ENCODE measurements at places on chromosomes 2 and 18.
A peak's percentile ranks its signal among the peaks of the same experiment; 100 is the strongest.

- H3K4me3 ChIP-seq = no peak overlapping the region
- peaks cover 7% of the 10 kb centered on the region for H3K36me3 ChIP-seq
- peaks cover 22% of the 10 kb centered on the region for H3K4me1 ChIP-seq
- DNase-seq = no peak
Observed at GRCh38 chr18:26458526-26459232, 89.7 kb downstream of the KCTD1 start.

- no peaks in the 10 kb centered on the region for H3K36me3 ChIP-seq
- DNase-seq = no peak
- H3K27me3 ChIP-seq = peaks cover 10% of the 10 kb centered on the region
- H3K27ac ChIP-seq = no peak overlapping the region
Observed at GRCh38 chr18:52337276-52337675, 2.7 kb upstream of the DCC start.

DNA sequence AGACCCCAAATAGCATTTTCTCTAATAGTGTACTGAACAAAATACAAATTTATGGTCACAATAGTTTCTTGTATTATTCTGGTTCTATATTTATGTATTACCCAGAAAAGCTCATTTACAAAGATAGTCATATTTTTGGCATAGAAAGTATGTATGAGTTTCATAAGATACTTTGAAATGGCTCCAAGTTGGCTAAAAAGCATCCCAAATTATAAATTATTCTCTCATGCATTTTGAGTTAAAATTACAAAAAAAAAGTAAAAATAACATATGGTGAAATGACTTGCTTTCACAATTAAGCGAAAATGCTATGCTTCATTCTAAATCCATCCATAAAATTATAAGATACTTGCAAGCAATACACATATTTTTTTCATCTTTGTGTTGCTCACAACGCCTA is 530.7 kb downstream of the ZNF804A start:
- H3K4me3 ChIP-seq = no peak overlapping the region
- peaks cover 6% of the 10 kb centered on the region for H3K4me1 ChIP-seq
- no peaks in the 10 kb centered on the region for H3K36me3 ChIP-seq
- no peak for DNase-seq
- H3K27me3 ChIP-seq = peaks cover 3% of the 10 kb centered on the region

DNA sequence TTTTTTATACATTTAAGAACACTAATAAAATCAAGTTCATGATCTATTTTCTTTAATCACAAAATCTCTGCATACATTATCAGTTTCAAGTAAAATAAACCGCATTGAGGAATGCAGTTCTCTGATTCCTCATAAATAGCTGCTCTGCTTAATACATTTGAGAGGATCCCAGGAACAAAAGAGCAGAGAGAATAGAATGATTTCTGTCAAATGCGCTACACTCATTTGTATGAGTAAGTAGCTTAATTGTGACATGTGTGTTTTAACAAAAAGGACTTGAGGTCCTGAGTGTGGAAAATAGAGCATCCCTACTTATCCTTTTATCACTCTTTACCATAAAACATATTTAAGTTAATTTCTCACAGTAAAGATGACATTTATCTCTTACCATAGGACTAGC is 134.0 kb downstream of the PID1 start:
- DNase-seq = no peak
- H3K4me1 ChIP-seq = no peaks in the 10 kb centered on the region
- no peaks in the 10 kb centered on the region for H3K36me3 ChIP-seq
- no peak overlapping the region for H3K27ac ChIP-seq
- H3K4me3 ChIP-seq = no peak overlapping the region
- no peaks in the 10 kb centered on the region for H3K27me3 ChIP-seq

DNA sequence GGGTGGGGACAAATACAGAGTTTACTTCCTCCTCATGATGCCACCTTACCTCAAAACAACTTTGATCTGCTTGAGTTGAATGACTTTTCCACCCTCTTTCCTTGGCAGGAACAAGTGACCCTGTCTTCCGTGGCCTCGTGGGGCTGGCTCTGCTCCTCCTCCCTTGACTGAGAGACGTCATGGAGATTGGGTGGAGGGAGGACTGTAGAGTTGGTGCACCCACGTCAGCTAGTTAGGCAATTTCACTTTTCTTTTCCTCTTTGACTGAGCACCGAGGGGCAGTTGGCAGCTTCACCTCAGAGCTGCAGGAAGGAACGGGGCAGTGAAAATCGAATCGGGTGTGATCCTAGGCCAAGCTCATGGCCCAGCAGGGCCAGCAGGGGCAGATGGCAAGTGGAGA is at the start of gene SP140:
TSS of gene SP140 (plus strand) at position 251 of the 400 bp plus-strand sequence. CDS start at position 360, 109 bp downstream.
- DNase-seq = no peak
- no peaks in the 10 kb centered on the region for H3K27me3 ChIP-seq
- no peak within 1 kb of the TSS for H3K4me3 ChIP-seq
- H3K4me1 ChIP-seq = peaks cover 6% of the 10 kb centered on the region
- H3K27ac ChIP-seq = no peak within 1 kb of the TSS

GRCh38 chr2:17538844-17539554 is 1.5 kb upstream of the VSNL1 start:
- peak; percentile 85 for DNase-seq
- H3K27me3 ChIP-seq = peaks cover 5% of the 10 kb centered on the region
- peak overlapping the region; percentile 95 for H3K4me3 ChIP-seq
- H3K36me3 ChIP-seq = no peaks in the 10 kb centered on the region

- H3K36me3 ChIP-seq = no peaks in the 10 kb centered on the region
- H3K4me3 ChIP-seq = no peak overlapping the region
- no peak for DNase-seq
- H3K27ac ChIP-seq = no peak overlapping the region
- no peaks in the 10 kb centered on the region for H3K4me1 ChIP-seq
- H3K27me3 ChIP-seq = peaks cover 3% of the 10 kb centered on the region
Observed at GRCh38 chr2:233342301-233342700, 12.0 kb upstream of the DGKD start.

DNA sequence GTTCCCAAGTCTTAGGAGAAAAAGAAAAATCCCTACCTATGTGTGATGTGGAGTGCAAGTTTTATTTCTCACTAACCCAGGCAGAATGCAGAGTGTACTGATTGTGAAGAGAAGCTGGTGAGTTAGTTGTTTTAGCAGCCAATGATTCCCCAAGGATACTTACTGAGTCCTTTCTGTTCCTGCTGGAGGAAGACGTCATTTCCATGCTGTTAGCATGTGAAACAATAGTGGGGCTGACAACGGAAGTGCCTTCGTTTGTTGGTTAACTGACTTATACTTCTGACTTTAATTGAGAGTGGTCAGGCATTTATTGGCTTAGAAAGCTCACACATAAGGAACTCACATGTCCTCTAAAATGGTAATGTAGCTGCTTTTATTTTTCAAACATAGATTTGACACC is 180.6 kb downstream of the MC4R start:
- H3K4me1 ChIP-seq = no peaks in the 10 kb centered on the region
- H3K36me3 ChIP-seq = no peaks in the 10 kb centered on the region
- H3K4me3 ChIP-seq = no peak overlapping the region

GRCh38 chr2:9984871-9985480 is 33.5 kb downstream of the GRHL1 start:
- DNase-seq = no peak
- H3K36me3 ChIP-seq = no peaks in the 10 kb centered on the region
- peaks cover 6% of the 10 kb centered on the region for H3K27me3 ChIP-seq
- H3K4me3 ChIP-seq = no peak overlapping the region
- peaks cover 7% of the 10 kb centered on the region for H3K4me1 ChIP-seq
- H3K27ac ChIP-seq = no peak overlapping the region

- no peaks in the 10 kb centered on the region for H3K36me3 ChIP-seq
- DNase-seq = no peak
- no peaks in the 10 kb centered on the region for H3K4me1 ChIP-seq
- no peak overlapping the region for H3K27ac ChIP-seq
- H3K4me3 ChIP-seq = no peak overlapping the region
Observed at GRCh38 chr2:215141706-215142105, 3.3 kb upstream of the ABCA12 start.

- H3K36me3 ChIP-seq = no peaks in the 10 kb centered on the region
- no peak overlapping the region for H3K27ac ChIP-seq
- no peaks in the 10 kb centered on the region for H3K4me1 ChIP-seq
- DNase-seq = no peak
- H3K4me3 ChIP-seq = no peak overlapping the region
Observed at GRCh38 chr2:212922701-212923100, 228.7 kb downstream of the IKZF2 start.

GRCh38 chr2:157302492-157303099 is 23.0 kb downstream of the ERMN start:
- no peaks in the 10 kb centered on the region for H3K36me3 ChIP-seq
- H3K27me3 ChIP-seq = no peaks in the 10 kb centered on the region
- H3K4me3 ChIP-seq = no peak overlapping the region
- H3K27ac ChIP-seq = no peak overlapping the region
- H3K4me1 ChIP-seq = peaks cover 11% of the 10 kb centered on the region

DNA sequence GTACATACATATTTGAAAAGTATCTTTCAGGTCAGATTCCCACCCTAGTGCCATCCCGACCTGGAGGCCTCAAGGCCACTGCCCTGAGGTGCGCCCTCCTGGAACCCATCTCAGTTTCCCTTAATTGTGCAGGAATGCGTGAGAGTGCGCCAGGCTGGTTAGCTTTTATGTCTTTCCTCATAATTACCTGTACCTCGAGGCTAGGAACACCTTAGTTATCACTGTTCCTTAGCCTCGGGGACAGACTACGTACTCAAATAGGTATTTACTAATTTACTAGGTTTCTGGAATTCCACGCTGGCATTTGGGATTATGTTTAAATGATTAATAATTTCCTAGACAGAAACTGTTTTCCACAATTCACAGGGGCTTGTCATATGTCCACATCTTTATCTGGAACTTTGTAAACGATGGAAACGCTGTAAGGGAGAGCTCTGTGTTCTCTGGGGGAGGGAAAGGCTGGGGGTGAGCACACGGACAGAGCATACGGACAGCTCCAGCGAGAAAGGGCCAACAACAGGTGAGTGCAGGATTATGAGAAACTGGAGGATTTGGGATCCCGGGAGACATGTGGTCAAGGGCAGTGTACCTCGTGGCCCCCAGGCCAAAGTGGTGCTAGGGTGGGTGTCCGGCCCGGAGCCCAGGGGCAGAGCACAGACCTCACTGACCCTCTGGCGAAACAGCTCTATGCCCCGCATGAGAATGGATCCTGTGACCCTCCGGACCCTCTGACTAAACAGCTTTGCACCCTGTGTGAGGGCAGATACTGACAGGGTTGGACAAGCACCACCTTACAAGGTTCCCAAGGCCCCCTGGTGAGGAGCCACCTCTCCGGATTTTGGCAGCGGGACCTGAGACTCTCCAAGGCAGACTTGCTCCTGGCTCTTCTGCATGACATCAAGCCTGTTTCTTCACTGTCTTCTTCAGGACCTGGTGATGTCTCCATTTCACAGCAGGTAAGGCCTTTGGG is 102.0 kb upstream of the PXDN start:
- no peak overlapping the region for H3K27ac ChIP-seq
- peaks cover 8% of the 10 kb centered on the region for H3K36me3 ChIP-seq
- no peak for DNase-seq
- peaks cover 4% of the 10 kb centered on the region for H3K27me3 ChIP-seq

DNA sequence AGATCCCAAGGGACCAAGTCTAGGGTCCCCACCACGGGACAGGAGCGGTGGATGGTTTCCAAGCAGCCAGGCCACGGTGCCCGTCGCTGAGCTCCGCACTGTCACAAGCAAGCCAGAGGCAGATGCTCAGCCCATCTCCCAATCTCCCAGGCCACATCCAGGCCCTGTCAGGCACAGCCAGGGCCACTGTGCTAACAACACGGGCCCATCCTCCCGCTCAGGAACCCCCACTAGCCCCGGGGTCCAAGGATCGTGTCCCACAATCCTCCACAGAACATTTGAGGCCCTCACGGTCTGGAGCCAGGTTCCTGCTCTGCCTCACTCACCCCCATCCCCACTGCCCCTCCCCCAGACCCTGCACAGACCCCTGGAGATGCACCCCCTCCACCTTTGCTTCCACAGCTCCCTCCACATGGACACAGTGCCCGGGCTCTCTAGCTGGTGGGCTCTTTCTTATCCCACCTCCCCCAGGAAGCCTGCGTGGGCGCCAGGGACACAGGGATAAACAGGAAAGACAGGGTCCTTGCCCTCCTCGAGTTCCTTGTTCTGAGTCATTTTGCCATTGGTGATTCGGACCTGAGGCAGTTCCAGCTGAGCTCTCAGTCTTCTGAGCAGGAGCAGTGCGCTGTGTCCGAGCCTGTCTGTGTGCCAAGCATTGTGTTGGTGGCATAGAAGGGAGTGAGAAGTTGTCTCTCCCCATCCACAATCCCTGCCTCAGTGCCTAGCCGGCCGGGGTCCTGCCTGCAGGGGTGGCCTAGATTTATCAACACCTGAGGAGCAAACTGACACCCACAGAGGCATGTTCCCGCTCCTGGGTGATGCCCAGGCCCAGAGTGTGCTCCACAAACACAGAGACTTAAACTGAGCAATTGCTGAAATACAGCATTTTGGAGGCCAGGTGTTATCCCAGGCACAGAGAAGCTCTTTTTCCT is 7.0 kb downstream of the CROCC2 start:
- H3K4me1 ChIP-seq = peaks cover 2% of the 10 kb centered on the region
- no peaks in the 10 kb centered on the region for H3K36me3 ChIP-seq
- no peak for DNase-seq
- no peak overlapping the region for H3K4me3 ChIP-seq

DNA sequence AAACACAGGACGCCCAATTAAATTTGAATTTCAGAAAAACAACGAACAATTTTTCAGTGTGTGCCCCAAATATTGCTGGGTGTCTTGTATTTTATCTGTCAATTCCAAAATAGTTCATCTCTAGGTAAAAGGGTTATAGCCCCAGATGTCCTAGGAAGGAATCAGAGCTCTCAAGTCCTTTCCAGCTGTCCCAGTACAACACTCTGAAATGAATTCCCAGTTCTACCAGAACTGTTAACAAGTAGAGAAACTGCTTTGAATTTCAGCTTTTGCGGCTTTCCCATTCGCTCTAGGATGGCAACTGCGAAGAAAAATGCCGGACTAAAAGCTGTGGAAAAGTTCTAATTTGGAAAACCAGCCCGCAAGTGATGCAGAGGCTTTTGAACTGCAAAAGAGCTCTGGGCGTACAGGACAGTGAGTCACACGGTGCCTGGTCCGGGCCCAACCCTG is 497 bp upstream of the GIGYF2 start:
- no peaks in the 10 kb centered on the region for H3K36me3 ChIP-seq
- peaks cover 2% of the 10 kb centered on the region for H3K27me3 ChIP-seq
- no peak for DNase-seq
- H3K27ac ChIP-seq = no peak overlapping the region
- peaks cover 26% of the 10 kb centered on the region for H3K4me1 ChIP-seq

- DNase-seq = no peak
- H3K4me1 ChIP-seq = peaks cover 20% of the 10 kb centered on the region
- no peaks in the 10 kb centered on the region for H3K27me3 ChIP-seq
- no peaks in the 10 kb centered on the region for H3K36me3 ChIP-seq
- H3K4me3 ChIP-seq = no peak overlapping the region
Observed at GRCh38 chr18:8615397-8616027, 6.3 kb downstream of the RAB12 start.

DNA sequence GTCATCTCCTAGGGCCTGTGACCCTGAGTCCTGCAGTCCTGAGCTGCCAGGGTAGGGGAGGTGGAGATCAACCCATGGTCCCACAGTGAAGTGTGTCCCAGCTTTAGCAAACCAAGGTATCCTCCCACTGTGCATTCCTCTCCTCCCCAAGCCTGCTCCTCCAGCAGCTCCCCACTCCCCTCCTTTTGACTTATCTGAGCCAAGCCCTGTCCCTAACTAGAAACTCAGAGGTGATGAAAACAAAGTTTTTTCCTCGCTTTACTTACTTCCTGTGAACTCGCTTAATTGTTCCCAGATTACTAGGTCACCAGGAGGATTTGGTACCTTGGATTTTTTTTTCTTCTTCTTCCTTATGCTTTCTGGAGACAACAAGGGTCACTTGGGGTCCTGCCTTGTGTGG is 80.8 kb downstream of the EHD3 start:
- no peaks in the 10 kb centered on the region for H3K36me3 ChIP-seq
- no peak overlapping the region for H3K27ac ChIP-seq
- no peak overlapping the region for H3K4me3 ChIP-seq
- peaks cover 9% of the 10 kb centered on the region for H3K4me1 ChIP-seq
- DNase-seq = no peak

- peaks cover 38% of the 10 kb centered on the region for H3K4me1 ChIP-seq
- H3K27me3 ChIP-seq = peaks cover 45% of the 10 kb centered on the region
- DNase-seq = no peak
Observed at GRCh38 chr2:72149556-72150156, 2.0 kb upstream of the CYP26B1 start.

Data from endothelial cell (in vitro differentiated cells).